ENCODE measurements at places on chromosomes 1 and 21.
A peak's percentile ranks its signal among the peaks of the same experiment; 100 is the strongest.

GRCh38 chr1:153587314-153587713 is 21.7 kb upstream of the S100A2 start:
- no peak for DNase-seq

DNA sequence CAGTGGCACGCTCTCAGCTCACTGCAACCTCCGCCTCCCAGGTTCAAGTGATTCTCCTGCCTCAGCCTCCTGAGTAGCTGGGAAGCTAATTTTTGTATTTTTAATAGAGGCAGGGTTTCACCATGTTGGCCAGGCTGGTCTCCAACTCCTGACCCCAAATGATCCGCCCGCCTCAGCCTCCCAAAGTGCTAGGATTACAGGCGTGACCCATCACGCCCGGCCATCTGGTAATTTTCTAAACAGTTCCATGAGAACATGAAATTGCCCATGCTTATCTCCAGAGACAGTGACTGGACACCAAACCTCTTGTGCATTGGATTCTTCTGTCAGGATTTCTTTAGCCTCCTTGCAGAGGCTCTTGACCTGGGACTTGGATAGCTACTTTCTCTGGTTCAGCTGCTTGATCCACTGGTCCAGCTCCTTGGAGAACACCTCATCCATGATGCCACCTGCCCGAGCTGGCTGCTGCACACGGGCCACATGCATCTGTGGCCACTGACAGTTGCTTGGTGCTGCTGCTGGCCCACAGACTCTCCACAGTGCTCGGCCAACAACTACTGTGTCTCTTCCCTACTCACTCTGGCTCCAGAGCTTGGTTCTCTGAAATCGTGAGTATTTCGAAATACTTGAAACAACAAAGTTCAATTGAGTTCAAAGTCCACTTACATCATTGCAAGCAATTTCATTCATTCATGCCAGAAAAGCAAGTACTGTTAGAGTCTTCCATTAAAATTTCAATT is 40.0 kb upstream of the CTPS1 start:
- DNase-seq, result no peak

GRCh38 chr1:156106624-156107488 is 7.7 kb upstream of the LMNA start:
- DNase-seq, result no peak

- no peak for DNase-seq
Measured at GRCh38 chr1:25676488-25676887, 59.9 kb downstream of the MAN1C1 start.

GRCh38 chr21:37601915-37602314 is 235.3 kb downstream of the DYRK1A start:
- DNase-seq, result no peak

DNA sequence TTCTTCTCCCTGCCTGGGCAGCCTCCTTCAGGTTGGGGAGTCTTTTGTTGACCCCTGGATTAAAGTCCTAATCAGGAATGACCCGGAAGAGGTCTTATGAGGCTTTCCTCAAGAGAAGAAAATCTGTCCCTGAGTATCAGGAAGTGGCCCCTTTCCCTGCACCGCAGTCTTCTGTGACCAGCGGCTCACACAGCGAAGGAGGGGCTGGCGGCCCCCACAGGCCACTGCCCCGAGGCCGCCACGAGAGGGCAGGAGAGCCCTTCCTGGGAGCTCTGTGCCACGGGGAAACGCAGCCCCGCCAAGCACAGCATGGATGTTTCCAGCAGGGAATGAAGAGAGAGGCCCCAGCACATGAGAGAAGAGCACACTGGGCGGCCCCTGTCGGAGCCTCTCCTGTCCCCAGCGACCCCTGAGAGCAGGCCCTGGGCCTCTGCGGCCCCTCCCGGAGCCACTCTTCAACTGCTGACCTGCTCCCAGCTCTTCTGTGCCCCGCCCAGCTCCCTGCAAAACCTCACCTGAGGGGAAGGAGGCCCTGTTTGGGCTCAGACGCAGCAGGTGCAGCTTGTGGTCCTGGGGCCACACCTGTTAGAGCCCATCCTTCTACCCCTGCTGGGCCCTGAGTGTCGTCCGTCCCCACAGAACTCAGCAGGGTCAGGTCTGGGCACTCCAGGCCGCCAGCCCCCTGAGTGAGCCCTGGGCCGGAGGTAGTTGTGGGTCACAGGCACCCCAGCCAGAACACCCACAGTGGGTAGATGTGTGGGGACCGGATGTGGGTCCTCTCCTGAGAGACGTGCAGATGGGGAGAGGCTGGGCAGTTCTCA is 4.9 kb upstream of the POFUT2 start:
- DNase-seq, result peak; percentile 66

DNA sequence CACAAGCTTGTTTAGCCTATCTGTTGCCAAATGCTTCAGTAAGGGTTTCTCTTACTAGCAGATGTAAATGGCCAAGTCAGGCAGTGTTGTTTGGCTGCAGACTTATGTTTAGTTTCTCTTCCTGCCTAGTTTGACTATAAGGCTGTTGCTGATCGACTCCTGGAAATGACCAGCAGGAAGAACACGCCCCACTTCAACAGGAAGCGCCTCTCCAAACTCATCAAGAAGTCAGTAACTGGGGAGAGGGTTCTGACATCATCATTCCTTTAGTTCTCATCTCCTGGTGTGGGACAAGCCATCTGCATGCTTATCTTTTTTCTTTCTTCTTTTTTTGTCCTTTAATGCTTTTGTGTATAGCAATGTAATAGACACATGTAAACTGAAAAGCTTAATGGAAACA is 25.1 kb downstream of the RRP1B start:
- DNase-seq, result no peak

- DNase-seq, result no peak
Measured at GRCh38 chr1:228860911-228861831, 125.9 kb downstream of the RHOU start.

DNA sequence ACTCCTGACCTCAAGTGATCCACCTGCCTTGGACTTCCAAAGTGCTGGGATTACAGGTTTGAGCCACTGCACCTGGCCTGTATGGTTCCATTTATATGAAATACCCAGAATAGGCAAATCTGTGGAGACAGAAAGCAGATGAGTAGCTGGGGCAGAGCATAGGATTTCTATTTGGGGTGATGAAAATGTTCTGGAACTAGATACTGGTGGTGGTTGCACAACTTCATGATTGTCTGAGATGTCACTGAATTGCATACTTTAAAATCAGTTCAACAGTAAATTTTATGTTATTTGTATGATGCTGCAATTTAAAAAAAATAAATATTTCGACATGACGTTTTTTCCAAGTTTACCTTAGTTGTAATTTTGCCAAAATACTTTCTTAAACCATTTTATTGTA is 23.9 kb downstream of the ITSN1 start:
- no peak for DNase-seq

GRCh38 chr21:28805885-28806284 is 186.8 kb downstream of the LTN1 start:
- DNase-seq, result no peak

DNA sequence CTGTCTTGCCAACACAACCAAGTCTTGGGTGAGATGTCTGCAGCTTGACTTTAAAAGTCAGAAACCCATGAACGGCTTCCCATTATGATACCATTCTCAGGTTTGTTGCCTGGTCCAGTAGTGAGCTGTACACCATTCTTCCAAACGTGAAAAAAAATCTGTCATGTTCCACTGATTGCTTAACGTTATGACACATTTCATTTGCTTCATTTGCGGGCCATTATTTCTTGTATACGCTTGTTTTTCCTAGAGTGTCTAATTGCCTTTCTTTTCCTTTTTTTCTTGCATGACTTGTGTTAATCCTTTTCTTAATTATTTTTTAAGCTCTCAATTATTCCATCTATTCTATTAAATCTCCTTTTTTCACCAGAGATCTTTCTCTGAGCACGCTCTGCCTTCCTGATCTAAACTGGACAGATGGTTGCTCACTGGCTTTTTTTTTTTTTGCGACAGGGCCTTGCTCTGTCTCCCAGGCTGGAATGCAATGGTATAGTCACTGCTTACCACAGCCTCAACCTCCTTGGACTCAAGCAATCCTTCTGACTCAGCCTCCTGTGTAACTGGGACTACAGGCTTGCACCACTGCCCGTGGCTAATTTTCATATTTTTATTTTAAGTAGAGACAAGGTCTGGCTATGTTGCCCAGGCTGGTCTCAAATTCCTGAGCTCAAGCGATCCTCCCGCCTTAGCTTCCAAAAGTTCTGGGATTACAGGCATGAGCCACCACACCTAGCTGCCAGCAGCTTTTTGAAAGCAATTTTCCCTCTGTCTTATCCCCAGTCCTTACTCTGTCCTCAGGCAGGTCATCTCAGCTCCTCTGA is 31.7 kb upstream of the CAMTA1 start:
- no peak for DNase-seq

GRCh38 chr1:154996966-154997701 is 3.7 kb downstream of the LENEP start:
- no peak for DNase-seq

- no peak for DNase-seq
Measured at GRCh38 chr1:231729544-231729943, 103.0 kb downstream of the DISC1 start.

GRCh38 chr21:36423771-36424433 is 38.7 kb downstream of the CHAF1B start:
- DNase-seq, result no peak

DNA sequence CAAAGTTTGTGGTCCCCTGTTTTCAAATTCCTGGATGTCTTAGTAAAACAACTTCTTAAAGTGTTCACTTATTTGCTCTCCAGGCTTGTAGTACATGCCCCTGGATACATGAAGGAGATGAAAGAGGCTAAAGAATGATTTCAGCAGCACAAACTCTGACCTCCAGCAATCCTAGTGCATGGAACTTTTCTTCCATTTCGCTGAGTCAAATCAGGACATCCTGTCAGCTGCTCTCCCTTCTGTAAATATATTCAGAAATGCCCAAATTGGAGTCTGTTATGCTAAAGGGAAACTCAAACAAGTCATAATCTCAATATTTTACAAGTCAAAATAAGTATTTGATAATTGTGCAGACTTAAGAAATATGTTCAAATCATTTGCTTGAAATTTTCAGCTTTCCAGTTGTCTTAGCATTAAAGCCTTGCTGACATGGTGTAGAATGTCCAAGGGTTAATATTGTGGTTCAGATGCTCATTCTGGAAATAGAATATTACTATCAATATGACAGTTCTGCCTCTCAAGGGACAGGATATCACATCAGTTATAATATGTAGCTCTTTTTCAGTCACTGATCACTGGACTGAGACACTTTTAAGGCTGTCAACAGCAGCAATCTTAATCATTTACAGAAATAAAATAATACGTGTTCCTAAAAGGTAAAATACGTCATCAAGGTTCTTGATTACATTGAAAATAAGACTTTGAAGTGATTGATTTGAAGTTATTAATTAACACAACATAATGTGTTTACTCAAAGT is 1157.3 kb downstream of the PLA2G4A start:
- DNase-seq, result no peak

DNA sequence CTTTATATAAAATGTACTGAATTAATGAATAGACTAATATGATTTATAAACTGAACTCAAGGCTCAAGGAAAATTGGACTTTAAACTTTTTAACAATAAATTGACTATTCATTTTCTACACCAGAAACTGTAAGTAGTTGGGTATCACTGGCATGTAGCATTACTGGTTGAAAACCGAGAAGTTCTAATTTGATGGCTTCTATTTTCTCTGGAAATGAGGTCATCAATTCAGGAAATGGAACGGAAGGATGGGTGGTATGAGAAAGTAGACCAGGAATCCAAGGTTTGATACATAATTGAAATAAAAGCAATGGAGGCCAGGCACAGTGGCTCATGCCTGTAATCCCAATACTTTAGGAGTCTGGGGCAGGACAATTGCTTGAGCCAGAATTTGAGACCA is 50.4 kb downstream of the RERE start:
- DNase-seq, result no peak

- DNase-seq, result no peak
Measured at GRCh38 chr1:157725221-157725577, 24.6 kb upstream of the FCRL3 start.

GRCh38 chr1:212542761-212543187 is 65.8 kb upstream of the ATF3 start:
- DNase-seq, result no peak

DNA sequence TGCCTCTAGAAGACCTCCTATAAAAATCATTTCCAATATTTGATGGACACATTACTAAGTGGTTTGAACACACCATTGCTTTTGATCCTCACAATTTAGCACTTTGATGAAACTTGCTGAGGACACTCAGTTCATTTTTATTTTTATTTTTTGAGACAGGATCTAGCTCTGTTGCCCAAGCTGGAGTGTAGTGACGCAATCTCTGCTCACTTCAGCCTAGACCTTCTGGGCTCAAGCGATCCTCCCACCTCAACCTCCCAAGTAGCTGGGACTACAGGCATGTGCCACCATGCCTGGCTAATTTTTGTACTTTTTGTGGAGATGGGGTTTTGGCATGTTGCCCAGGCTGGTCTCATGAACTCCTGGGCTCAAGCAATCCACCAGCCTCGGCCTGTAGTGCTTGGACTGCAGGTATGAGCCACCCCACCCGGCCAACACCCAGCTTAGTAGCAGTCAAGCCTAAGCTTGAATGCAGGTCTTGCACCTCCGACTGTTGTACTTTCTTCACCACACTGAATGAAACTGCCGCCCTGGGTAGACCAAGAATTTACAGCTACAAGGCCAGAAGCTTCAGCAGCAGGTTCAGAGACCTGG is 24.8 kb upstream of the ATP2B4 start:
- no peak for DNase-seq

DNA sequence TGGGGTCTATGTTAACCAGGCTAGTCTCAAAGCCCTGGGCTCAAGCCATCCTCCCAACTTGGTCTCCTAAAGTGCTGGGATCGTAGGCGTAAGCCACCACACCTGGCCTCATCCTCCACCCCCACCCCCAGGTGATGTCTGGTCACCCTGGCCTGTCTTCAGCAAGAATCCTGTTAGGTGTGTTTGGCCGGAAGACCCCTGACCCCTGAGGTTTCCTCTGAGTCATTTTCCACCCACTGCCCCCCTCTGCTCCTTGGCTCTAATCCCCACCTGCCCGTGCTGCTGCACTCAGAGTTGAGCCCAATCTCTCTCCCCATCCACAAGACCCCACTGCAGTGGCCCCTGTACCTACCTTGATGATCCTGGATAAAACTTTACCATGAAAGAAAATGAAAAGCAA is 25.2 kb downstream of the SLC66A1 start:
- DNase-seq, result no peak

- DNase-seq, result peak; percentile 59
Measured at GRCh38 chr1:27643600-27644368, 8.8 kb upstream of the FGR start.

GRCh38 chr1:30052178-30052577 is 671.2 kb downstream of the MATN1 start:
- no peak for DNase-seq

- DNase-seq, result peak; percentile 33
Measured at GRCh38 chr1:29793101-29793546, 556.8 kb downstream of the PTPRU start.

- no peak for DNase-seq
Measured at GRCh38 chr1:234901491-234902049, 227.1 kb downstream of the TOMM20 start.

DNA sequence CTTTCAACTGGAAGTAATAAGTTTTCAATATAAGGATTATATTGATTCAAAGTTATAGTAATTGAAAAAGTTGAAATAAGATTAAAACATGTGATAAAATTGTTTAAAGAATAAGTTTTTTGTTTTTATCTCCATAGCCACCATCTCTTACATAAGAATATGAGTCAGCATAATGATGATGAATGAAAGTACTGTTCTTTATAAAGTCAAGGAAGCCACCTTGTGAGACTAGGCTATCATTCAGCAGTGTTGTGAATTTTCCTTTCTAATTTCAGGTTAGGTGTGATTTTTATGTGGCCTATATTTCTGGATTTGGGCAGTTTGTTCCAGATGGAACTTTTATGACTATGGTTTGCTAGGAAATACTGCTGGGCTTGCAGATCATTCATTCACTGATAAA is 22.4 kb upstream of the ASB17 start:
- DNase-seq, result no peak

GRCh38 chr21:18411565-18411964 is 8.0 kb upstream of the TMPRSS15 start:
- no peak for DNase-seq
